Dorsolateral prefrontal cortex (tissue), 122 donors: ENCODE measurements at places on chromosomes 2 and 18.

GRCh38 chr18:2874765-2875164 lies 28.0 kb downstream of the EMILIN2 start:
- DNase-seq: no peak

DNA sequence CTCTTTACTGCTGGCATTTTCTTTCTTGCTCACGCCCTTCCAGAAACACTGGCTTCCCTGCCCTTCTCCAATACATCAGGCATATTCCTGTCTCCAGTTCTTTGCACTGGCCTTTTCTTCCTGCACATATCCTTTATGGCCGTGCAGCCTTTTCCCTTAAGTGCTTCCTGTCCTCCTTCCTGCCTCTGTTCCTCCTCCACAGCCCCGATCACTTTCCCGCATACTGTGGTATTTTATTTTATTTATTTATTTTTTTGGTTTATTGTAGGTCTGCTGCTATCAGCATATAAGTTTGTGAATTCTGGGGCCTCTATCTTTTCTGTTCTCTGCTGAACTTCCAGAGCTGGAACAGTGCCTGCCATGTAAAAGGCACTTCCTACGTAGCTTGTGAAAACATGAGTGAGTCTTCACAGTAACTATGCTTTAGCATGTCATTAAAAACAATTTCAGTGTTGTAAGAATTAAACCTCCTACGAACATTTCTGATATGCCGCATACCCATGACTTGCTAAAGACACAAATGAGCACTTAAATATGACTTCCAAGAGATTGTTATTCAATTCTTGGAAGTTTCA lies 289.1 kb downstream of the TRIB2 start:
- DNase-seq: no peak

DNA sequence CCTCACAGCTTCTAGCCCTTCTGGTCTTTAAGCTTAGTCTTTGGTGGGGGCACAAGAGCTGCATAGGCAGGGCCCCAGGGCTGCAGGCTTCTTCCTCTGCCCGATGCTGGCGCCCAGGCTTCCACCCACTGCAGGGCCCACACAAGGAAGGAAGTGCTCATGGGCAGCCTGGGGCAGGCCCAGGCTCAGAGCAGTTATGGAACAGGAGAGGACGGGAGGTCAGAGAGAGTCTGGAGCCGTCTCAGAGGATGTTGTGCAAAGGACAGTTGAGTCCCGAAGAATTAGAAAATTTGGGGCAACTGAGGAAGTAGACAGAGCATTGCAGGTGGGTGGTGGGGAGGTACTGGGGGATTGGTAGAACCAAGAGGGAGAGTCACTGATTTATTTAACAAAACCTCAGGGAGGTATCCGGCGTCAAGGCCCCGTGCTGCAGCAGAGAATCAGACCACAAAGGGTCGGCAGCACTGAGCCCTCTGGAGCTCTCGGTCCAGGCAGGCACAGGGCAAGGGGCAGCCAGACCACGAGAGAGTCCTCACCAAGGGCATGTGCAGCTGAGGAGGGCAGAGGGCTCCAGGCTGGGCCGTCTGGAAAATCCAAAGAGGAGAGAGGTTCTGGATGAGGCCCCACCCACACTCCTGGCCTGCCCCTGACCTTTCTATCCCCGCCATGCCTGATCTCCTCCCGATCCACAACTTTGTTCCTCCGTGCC lies 110.8 kb upstream of the GLI2 start:
- DNase-seq: no peak

- DNase-seq: no peak
Observed at GRCh38 chr2:12177455-12178288, 431.2 kb downstream of the LPIN1 start.

DNA sequence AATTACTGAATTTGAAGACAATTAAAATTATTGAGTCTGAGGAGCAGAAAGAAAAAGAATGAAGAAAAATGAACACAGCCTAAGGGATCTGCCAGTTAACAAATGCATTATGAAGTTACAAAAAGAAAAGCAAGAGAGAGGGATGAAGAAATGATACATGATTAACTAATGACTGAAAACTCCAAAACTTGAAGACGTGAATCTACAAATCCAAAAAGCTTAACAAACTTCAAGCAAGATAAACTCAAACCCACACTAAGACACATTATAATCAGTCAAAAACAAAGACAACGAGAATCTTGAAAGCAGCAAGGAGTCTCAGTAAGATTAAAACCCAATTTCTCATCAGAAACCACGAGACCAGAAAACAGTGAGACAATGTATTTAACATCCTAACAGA lies 15.6 kb downstream of the RPRD1A start:
- DNase-seq: no peak
